A549 treated with dexamethasone at 1 μM for 4 hours (cell line): ENCODE measurements at places on chromosomes 5 and 9. TPM values are rescaled to one million over a fixed set of nuclear protein-coding genes. Genes with fewer than 3 reads are reported as not detected.

The GAS1 gene
- 0.06 to 0.13 TPM (median 0.06 TPM) in 5 replicates for total RNA-seq

The INSL6 gene
- total RNA-seq = not detected in 5 replicates

The ISL1 gene
- total RNA-seq = 0.05 to 0.06 TPM (median 0.05 TPM) in 4 of 5 replicates, not detected in the other

The SPARC gene
- 15.7 to 25.9 TPM (median 23.0 TPM) in 5 replicates for total RNA-seq

The ADAMTS19 gene
- not detected in 5 replicates for total RNA-seq

The HRH2 gene
- total RNA-seq = 0.34 to 0.69 TPM (median 0.55 TPM) in 5 replicates

The CTSL gene
- 587 to 740 TPM (median 618 TPM) in 5 replicates for total RNA-seq

The TAF1L gene
- 0.01 TPM in 2 of 5 replicates, not detected in the others for total RNA-seq

The PCA3 gene
- total RNA-seq = not detected in 5 replicates

The GPRIN1 gene
- 8.1 to 10.1 TPM (median 9.3 TPM) in 5 replicates for total RNA-seq

The BTNL9 gene
- 0.67 to 1.2 TPM (median 1.0 TPM) in 5 replicates for total RNA-seq

The QSOX2 gene
- total RNA-seq = 21.5 to 28.5 TPM (median 26.5 TPM) in 5 replicates

The TXN gene
- 975 to 1,573 TPM (median 1,072 TPM) in 5 replicates for total RNA-seq

The HTR4 gene
- total RNA-seq = not detected in 5 replicates

The MARVELD2 gene
- 2.7 to 3.5 TPM (median 2.8 TPM) in 5 replicates for total RNA-seq

The ARL15 gene
- 3.5 to 5.4 TPM (median 5.2 TPM) in 5 replicates for total RNA-seq

The PDGFRB gene
- 0.14 to 0.27 TPM (median 0.22 TPM) in 5 replicates for total RNA-seq

The CARD9 gene
- 0.34 to 1.9 TPM (median 0.99 TPM) in 5 replicates for total RNA-seq

The UBE2QL1 gene
- total RNA-seq = 1.9 to 2.4 TPM (median 2.1 TPM) in 5 replicates

The TRPM3 gene
- not detected in 5 replicates for total RNA-seq

The OTULINL gene
- total RNA-seq = 20.3 to 28.8 TPM (median 27.0 TPM) in 5 replicates

The CDX1 gene
- total RNA-seq = not detected in 5 replicates

The LAMC3 gene
- total RNA-seq = 1.2 to 2.2 TPM (median 2.1 TPM) in 5 replicates

The LCN10 gene
- 0.04 TPM in 1 of 5 replicates, not detected in the others for total RNA-seq

The ZDHHC11B gene
- total RNA-seq = 0.87 to 1.4 TPM (median 1.3 TPM) in 5 replicates

The MEIKIN gene
- total RNA-seq = not detected in 5 replicates

The SMIM33 gene
- not detected in 5 replicates for total RNA-seq

The FST gene
- 0.82 to 1.8 TPM (median 1.4 TPM) in 5 replicates for total RNA-seq

The PDZD2 gene
- 0.36 to 0.65 TPM (median 0.60 TPM) in 5 replicates for total RNA-seq

The POLR1E gene
- total RNA-seq = 34.9 to 41.6 TPM (median 37.0 TPM) in 5 replicates

The SLC6A19 gene
- total RNA-seq = 0.32 to 0.66 TPM (median 0.64 TPM) in 5 replicates

The OR13C5 gene
- not detected in 5 replicates for total RNA-seq

The KIAA1191 gene
- total RNA-seq = 76.4 to 94.0 TPM (median 92.3 TPM) in 5 replicates

The NEUROG1 gene
- not detected in 5 replicates for total RNA-seq

The AGXT2 gene
- not detected in 5 replicates for total RNA-seq

The GRXCR2 gene
- total RNA-seq = not detected in 5 replicates

The TMEM252 gene
- not detected in 5 replicates for total RNA-seq

The RABGAP1 gene
- 13.6 to 16.2 TPM (median 15.4 TPM) in 5 replicates for total RNA-seq

The IFNA17 gene
- total RNA-seq = not detected in 5 replicates

The TMEM174 gene
- not detected in 5 replicates for total RNA-seq

The CIZ1 gene
- 65.3 to 106 TPM (median 101 TPM) in 5 replicates for total RNA-seq

The HBEGF gene
- total RNA-seq = 5.5 to 6.7 TPM (median 5.7 TPM) in 5 replicates

The ORM2 gene
- not detected in 5 replicates for total RNA-seq

The PCDHGB5 gene
- 2.0 to 2.7 TPM (median 2.5 TPM) in 5 replicates for total RNA-seq

The GABRA1 gene
- total RNA-seq = not detected in 5 replicates

The LCN1 gene
- total RNA-seq = 0.14 to 0.30 TPM (median 0.21 TPM) in 4 of 5 replicates, not detected in the other

The VLDLR gene
- total RNA-seq = 17.1 to 21.1 TPM (median 19.5 TPM) in 5 replicates

The SPAG8 gene
- total RNA-seq = 0.24 to 0.51 TPM (median 0.34 TPM) in 5 replicates

The NFIB gene
- 8.5 to 17.8 TPM (median 13.8 TPM) in 5 replicates for total RNA-seq

The SLC36A2 gene
- total RNA-seq = not detected in 5 replicates

The BASP1 gene
- total RNA-seq = 176 to 226 TPM (median 218 TPM) in 5 replicates

The FAM81B gene
- not detected in 5 replicates for total RNA-seq

The MYMK gene
- total RNA-seq = not detected in 5 replicates

The ADGRD2 gene
- not detected in 5 replicates for total RNA-seq

The GLDC gene
- total RNA-seq = 12.0 to 14.9 TPM (median 13.9 TPM) in 5 replicates

The ZNF366 gene
- total RNA-seq = not detected in 5 replicates

The C5orf34 gene
- total RNA-seq = 3.6 to 5.2 TPM (median 4.4 TPM) in 5 replicates

The LCN2 gene
- 2.8 to 7.2 TPM (median 3.2 TPM) in 5 replicates for total RNA-seq

The FOXD4L6 gene
- total RNA-seq = 0.08 to 0.09 TPM (median 0.09 TPM) in 3 of 5 replicates, not detected in the others
